ENCODE measurements at places on chromosomes 11 and 22. TPM values are rescaled to one million over a fixed set of nuclear protein-coding genes. Genes with fewer than 3 reads are reported as not detected.

DNA sequence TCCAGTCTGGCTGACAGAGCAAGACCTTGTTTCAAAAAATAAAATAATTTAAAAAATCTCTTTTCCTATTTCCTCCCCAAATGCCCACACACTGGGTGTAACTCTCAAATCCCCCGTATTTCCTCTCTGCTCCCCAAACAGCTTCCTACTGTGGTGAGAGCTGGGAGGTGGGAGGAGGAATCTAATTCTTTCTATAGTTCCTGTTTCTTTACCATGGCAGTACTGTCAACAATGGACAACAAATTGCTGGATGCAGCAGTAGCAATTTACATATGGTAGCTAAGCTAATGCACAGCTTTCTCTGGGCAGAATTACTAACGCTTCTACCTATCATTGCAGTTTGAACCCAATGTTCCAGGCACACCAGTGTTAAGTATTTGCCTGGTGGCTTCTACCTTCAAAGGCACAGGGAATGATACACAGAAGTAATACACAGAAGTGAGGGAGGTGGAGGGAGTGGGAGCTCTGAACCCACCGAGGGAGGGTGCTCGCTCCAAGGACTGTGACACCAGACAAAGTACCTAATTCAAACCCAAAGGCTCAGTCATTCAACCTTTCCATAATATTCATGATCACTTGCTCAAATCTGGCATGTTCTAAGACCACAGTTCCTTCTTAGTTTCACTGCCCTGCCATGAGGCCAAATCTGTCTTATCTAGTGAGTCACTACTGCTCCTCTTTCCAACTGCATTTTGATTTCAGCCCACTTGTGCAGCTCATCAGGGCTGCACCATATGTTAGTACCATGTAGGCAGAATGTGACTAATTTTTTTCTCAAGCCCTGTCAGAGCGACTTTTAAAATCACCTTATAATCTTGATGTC, 37.9 kb downstream of the CELF1 start:
- DNase-seq = no peak

DNA sequence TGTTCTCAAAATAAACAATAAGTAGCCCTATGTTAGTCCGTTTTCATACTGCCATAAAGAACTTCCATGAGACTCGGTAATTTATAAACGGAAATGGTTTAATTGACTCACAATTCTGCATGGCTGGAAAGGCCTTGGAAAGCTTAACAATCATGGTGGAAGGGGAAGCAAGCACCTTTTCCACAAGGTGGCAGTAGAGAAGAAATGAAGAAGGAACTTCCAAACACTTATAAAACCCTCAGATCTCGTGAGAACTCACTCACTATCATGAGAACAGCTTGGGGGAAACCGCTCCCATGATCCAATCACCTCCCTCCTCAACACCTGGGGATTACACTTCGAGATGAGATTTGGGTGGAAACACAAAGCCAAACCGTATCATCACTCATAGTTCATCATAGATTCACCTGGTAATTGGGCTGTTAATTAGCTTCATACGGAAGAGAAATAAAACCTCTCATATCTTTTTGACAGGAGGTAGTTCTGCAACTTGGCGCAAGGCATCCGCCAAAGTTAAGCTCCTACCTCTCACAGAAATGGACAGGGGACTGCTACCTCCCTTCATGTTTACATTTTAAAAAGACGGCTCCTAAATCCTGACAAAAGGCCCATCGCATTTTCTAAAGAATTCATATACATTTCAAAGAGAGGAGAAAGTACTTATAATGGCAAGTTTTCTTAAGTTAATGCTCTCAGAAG, 49.0 kb downstream of the MUC15 start:
- no peak for DNase-seq

The GGTLC2 gene
- not detected for total RNA-seq

- no peak for DNase-seq
These were observed 55.4 kb downstream of the CDON start for GRCh38 chr11:126007238-126007637.

DNA sequence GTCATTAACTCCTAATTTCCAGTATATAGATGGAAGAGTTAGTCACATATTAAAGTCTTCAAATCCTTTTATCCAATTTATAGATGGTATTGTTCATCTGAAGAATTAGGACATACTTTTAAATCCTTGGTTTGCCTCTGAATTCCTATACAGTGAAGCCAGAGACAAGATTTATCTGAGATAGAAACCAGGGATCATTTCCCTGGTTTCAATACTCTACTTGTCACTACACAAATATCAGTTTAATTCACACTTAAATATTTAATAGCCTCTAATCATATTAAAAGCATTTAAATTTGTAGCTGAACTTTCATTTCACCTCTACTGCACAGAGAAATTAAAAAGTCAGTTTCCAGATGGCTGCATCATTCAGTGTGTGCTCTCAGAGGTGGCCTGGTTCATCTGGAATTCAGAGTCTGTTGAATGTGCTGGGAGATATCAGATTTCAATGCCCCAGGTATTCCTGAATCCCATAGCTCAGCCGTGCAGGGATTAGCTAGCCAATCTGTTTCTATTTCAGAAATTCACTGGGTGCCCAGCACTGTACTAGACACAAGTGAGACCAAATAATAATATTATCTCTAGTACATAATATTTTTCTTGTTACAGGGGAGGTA, 344.3 kb downstream of the AASDHPPT start:
- no peak for DNase-seq

- no peak for DNase-seq
These were observed 227.0 kb upstream of the POU2AF2 start for GRCh38 chr11:111018566-111018965.

The PHLDB1 gene
- total RNA-seq = 102 TPM

The MRGPRE gene
- 0.36 TPM for total RNA-seq

DNA sequence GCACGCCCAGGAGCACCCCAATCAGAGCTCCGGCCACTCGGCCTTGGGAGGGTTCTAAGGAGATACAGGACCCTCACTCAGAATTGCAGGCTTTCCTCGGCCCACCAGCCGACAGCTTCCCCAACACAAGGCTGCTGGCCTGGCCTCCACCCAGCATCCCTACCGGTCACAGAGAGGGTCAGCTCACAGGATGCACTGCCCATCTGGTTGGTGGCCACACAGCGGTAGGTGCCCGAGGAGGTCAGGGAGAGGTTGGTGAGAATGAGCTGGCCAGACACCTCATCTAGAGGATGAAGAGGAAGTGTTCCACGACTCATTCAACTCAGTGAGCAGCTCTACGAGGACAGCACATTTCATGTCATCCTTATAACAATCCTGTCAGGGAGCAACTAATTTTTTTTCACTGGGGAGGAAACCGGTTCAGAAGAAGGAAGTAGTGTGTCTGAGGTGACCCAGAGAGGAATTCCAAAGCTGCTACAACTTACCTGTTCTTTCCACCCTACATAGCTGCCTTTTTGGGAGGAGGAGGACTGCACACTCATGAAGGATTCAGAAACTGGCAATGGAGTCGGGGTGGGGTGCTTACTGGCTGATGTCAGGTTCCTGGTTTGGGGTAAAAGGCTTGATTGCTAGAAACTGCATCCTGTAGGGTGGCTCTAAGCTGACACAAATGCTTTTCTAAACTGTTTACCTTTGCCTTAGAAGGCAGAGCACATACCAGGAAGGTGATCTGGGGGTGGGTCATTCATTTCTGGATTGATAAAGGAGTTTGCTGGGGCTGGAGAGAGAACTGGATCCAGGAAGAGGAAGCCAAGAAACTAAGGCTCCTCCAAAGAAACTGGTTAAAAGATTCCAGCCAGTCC, 3.3 kb downstream of the VSIG2 start:
- no peak for DNase-seq

The LMO2 gene
- total RNA-seq = 8.4 TPM

DNA sequence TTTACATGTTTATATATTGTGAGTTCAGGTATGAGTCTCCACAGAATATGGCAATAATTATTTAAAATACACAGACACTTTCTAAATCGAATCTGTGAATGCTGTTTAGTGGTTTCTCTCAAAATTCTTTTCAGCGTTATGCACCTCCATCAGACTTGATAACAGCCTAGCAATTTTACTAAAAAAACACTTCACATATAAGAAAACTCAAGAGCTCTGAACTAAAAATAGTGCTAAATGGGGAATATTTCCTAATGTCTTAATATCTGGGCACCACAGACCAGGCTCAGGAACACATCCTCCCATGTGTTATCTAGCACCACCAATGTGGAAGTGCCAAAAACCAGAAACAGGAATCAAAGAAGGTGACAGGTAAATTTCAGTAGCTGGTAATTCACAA, 47.9 kb downstream of the ARHGAP32 start:
- no peak for DNase-seq

GRCh38 chr11:126137136-126137535, 74.3 kb downstream of the RPUSD4 start:
- no peak for DNase-seq

DNA sequence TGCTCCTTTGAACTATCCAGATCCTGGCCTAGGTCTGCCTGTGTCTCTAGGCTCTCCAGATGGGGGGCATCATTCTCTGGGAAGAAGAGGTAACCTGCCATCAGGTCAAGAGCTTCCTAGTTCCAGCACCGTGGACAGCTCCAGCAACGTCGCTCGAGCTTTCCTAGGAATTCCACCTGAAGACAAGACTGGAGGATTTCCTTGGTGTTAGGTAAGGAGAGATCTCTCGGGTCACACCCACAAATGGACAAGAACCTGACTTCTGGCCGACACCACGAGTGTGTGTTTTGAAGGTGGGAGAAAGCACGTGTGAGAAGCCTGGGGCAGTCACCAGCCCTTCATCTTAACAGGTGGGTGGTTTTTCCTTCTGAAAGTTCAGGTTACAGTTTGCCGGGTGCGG, 1.2 kb downstream of the PRG3 start:
- no peak for DNase-seq

DNA sequence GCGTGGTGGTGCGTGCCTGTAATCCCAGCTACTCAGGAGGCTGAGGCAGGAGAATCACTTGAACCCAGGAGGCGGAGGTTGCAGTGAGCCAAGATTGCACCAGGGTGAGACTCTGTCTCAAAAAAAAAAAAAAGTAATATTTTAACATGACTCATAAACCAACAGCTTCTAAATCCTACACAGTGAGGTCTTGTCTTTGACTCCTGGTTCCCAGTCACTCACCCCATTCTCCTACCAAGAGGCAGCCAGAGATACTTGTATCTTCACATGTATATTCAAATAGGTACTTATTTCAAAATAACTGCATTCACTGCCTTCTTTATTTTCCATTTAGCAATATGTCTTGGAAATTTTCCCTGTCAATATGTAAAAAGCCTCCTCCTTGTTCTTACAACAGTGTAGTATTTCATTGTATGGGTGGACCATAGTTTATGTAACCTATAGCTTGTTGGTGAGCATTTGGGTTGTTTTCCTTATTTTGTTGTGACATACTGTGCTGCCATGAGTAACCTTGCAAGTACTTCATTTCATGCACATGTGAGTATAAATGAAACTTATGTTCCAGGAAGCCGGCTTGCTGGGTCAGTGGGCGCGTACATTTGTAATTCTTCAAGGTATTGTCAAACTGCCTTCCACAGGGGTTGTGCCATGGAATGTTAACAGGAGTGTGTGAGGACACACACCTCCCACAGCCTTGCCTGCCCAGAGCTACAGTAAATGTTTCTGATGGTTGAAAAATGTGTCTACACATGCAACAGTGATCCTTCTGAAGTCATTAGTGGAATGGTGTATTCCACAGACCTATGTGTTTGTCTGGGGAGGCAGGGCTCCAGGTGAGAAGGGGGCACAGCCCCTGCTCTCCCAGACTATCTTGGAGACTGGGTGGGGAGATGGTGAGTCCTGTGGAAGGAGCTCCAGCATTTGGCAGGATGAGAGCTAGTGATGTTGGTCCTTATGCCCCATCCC, 47.9 kb downstream of the OSBP2 start:
- DNase-seq = no peak

DNA sequence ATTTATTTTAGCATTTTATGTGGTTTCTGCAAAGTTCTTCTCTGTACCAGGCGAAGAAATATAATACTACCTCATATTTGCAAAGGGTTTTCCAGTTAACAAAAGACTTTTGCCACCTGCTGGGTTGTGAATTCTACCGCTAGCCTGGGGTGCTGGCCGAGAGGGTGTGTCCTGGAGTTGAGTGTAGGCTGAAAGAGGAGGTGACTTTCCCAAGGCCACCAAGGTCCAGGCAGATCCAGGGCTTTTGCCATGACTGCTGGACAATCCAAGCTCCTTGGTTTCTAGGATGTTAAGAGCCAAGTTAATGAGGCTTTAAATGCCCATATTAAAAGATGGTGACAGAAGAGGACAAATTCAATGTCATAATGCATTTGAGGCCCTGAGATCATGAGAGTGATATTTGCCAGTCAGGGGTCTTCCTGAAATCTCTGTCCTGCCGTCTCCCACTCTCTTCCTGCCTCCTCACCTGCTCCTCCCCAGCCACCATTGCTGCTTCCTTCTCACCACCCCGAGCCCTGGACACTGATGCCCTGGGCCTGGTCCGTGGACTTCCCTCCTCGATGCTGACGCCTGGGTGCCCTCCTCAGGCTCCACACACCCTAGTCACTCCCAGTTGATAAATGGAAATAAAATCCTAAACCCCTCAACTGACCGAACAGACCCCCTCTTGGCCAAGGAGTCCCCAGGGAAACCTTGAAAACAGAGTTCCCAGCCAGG, 825.6 kb downstream of the TBC1D22A start:
- DNase-seq = no peak

The SPI1 gene
- total RNA-seq = 8.3 TPM

GRCh38 chr11:11958403-11959231, 49.8 kb downstream of the DKK3 start:
- DNase-seq = no peak

The APOA4 gene
- total RNA-seq = not detected

- DNase-seq = no peak
These were observed 216.5 kb downstream of the NAV2 start for GRCh38 chr11:19929147-19929546.

- DNase-seq = no peak
These were observed 59.6 kb downstream of the MAPK1 start for GRCh38 chr22:21807544-21808529.

- DNase-seq = peak; percentile 48
These were observed 907 bp downstream of the SLC15A3 start for GRCh38 chr11:60950933-60951605.

DNA sequence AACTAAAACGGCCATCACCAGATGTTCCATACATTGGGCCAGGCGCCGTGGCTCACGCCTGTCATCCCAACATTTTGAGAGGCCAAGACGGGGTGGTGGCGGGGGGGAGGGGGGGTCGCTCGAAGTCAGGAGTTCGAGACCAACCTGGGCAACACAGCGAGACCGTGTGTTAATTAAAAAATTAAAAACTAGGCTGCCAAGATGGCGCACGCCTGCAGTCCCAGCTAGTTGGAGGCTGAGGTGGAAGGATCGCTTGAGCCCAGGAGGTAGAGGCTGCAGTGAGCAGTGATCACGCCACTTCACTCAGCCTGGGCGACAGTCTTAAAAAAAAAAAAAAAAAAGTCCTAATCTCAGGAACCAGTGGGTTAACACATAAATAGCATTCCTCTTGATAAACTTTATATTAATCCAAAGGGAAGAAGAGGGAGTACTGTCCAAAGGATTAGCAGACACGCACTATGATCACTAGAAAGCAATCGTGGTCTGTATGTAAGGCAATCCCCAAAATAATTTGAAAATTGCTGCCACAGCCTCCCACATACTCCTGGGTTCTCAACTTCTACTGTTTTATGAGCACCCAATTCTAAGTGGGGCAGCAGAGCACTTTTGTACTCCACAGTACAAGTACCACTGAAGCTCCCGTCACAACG, 604 bp downstream of the PUS3 start:
- no peak for DNase-seq

Data from left ventricle myocardium inferior (tissue), 1 donor.